ENCODE measurements at places on chromosomes 3 and 15. TPM values are rescaled to one million over a fixed set of nuclear protein-coding genes. Genes with fewer than 3 reads are reported as not detected.

DNA sequence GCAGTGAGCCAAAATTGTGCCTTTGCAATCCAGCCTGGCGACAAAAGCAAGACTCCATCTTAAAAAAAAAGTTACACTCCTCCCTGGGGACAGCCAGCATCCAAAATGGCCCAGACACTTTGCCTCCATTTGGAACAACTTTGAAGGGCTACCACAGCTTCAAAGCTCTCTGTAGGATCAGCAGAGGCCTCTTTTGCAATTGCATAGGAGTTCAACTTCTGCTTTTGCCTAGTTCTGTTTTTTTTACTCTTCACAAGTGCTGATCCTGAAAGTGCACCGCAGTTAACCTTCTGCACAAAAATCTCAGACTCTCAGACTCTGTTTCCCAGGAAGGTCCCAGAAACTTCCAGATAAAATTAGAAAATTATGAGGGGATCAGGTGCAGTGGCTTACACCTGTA is 25.2 kb upstream of the SLC4A7 start:
- no peak overlapping the region for H3K27ac ChIP-seq
- DNase-seq, result no peak
- H3K4me3 ChIP-seq, result no peak overlapping the region
- no peaks in the 10 kb centered on the region for H3K27me3 ChIP-seq

- H3K36me3 ChIP-seq, result no peaks in the 10 kb centered on the region
- H3K4me1 ChIP-seq, result no peaks in the 10 kb centered on the region
- H3K27ac ChIP-seq, result no peak overlapping the region
- DNase-seq, result no peak
Observed at GRCh38 chr3:39903253-39903652, 93.8 kb downstream of the MYRIP start.

The TMEM40 gene
- total RNA-seq, result 54.0 TPM

The SLC38A3 gene
- 0.78 TPM for total RNA-seq
